ENCODE measurements at places on chromosomes 3 and 15.

- no peak for DNase-seq
Measured at GRCh38 chr3:160134964-160135363, 90.3 kb upstream of the C3orf80 start.

- no peak for DNase-seq
Measured at GRCh38 chr3:123267821-123268220, 66.1 kb downstream of the SEC22A start.

DNA sequence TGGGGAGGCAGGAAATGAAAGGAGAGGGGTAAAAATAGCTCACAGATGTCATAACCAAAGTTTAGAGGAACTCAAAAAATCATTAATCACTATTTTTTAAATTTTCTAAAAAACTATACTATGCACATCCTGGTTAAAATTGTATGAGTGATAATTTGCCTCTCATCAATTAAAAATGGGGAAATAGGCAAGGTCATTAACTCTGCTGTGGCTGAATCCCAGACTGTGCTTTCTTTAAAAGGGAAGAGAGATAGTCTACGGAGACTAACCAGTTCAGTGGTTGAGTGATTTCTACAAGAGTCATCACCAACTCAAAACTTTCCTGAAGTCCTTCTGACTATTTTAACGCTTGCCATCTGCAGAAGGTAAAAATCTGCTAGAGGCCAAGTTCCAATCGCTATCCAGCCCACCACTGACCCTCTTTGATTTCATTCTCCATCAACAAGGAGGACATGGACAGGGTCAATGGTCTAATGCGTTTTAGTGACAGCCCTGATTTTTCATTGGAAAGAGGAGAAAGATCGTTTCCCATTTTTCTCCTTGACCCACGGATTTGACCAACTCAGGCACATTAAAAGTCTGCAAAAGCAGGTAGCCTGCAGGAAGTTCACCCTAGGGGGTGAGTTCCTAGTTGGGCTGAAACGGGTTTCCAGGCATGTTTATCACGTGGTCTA lies 850 bp downstream of the SUCLG2 start:
- DNase-seq: no peak

GRCh38 chr3:195025884-195026200 lies 245.1 kb downstream of the XXYLT1 start:
- no peak for DNase-seq

- no peak for DNase-seq
Measured at GRCh38 chr3:183619010-183619409, 16.4 kb upstream of the KLHL24 start.

DNA sequence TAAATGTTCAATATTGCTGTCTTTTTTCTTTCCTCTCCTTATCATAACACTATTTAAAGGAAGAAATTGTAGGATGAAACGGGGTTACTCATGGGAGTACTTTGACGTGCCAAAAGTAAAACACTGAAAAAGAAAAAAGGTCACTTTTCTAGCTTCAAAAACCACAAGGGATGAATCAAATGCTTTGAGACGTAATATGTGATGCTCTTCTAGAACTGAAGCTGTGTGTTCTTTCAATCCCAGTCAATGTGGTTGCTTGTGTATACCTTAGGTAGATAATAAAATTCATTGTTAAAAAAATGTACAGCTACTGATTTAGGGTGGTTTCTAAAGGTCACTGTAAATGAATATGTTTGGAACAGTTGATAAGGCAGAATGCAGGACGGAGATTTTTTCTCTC lies 538.8 kb upstream of the ZNF717 start:
- no peak for DNase-seq

Measured in coronary artery (tissue), 2 donors.